Lower leg skin (tissue), 4 donors: ENCODE measurements at places on chromosomes 5 and 9.
A peak's percentile ranks its signal among the peaks of the same experiment; 100 is the strongest.

GRCh38 chr9:97772145-97772544, 75.0 kb upstream of the XPA start:
- no peak for DNase-seq

DNA sequence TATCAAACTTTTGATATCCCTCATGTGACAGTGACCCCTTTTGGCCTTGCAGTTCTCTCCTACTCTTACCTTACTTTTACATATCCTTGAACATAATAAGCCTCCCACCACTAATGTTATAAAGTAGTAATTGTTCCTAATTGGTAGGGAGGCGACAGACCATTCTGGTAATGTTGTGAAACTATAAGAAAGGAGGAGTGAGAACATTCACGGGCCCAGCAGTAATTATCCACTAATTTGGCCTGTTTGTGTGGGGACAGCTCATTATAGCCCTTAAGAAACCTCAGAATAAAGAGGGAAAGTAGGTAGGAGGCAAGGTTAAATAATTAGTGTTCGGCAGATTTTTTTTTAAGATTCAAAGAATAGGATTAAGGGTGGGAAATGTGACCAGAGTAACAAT, 1046.5 kb upstream of the ARRDC3 start:
- DNase-seq: no peak

GRCh38 chr5:168897387-168898122, 318.4 kb upstream of the PANK3 start:
- DNase-seq: no peak

GRCh38 chr5:162323466-162323865, 255.9 kb downstream of the GABRG2 start:
- no peak for DNase-seq

DNA sequence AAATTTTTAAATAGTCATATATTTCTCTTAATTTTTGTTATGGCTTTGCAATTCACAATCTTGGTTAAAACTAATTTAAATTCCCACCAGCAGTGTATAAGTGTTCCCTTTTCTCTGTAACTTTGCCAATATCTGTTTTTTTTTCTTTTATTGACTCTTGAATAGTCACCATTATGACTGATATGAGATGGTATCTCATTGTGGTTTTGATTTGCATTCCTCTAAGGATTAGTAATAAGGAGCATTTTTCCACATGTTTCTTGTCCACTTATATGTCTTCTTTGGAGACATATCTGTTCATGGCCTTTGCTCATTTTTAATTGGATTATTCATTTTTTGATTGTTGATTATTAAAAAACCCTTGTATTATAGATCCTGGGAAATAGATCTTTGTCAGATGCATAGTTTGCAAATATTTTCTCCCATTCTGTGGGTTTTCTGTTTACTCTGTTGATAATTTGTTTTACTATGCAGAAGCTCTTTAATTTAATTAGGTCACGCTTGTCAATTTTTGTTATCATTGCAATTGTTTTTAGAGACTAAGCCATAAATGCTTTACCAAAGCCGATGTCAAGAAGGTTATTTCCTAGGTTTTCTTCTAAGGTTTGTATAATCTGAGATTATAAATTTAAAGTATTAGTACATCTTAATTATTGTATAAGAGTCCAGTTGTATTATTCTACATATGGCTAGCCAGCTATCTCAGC, 610.9 kb downstream of the CHSY3 start:
- DNase-seq: no peak

- no peak for DNase-seq
These were observed 416.7 kb upstream of the TYRP1 start for GRCh38 chr9:12276505-12276904.

DNA sequence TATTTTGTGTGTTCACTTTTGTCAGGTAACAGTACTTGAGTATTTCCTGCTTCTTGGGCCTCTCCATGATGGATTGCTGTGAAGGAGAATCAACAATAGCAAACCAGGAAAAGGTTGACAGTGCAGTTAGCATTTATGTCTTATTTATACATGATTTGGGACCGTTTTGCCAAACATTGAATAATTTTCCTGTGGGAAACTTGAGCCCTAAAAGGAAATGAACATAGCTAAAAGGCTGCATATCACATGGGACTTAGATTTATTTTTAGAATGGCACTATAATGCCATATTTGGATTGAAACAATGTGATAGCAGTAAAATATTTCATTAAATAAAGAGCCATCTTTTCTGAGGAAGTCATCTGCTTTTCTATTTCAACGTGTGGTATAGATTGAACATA, 15.3 kb downstream of the GPR21 start:
- no peak for DNase-seq

DNA sequence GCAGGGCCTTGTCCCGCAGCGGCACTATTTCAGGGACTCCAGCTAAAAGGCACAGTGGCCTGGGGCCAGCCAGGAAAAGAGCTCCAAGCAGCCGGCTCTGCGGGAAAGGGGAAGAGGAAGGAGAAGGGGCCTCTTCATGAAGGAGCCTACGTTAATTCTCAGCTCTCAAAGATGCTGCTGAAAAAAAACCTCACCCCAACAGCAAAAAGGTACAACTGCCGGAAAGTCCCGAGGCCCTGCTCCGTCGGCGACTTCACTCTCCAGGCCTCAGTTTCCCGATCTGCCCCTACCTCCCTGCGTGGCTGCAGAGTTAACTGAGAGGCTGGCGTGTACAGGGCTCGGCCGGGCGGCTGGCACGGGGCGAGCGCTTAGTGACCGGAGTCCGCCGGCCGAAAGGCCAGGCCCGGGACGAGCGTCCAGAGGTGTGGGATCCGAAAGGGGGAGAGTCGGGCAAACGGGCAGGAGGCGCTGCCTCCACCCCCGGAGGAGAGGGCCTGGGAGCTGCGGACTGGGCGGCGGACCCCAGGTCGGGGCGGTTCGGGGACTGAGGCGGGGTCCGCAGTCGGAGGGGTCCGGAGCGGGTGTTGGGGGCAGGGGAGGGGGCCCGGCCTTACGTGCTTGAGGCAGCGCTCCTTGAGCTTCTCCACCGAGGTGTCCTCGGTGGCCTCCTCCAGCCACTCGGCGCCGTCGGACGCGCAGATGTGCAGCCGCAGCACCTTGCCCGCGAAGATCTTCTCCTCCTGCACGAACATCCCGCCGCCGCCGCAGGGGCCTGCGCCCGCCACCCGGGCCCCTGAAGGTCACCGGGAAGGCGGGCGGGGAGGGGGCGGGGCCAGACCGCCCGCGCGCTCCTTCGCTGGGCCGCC, 529 bp downstream of the UBAC1 start:
- no peak for DNase-seq

DNA sequence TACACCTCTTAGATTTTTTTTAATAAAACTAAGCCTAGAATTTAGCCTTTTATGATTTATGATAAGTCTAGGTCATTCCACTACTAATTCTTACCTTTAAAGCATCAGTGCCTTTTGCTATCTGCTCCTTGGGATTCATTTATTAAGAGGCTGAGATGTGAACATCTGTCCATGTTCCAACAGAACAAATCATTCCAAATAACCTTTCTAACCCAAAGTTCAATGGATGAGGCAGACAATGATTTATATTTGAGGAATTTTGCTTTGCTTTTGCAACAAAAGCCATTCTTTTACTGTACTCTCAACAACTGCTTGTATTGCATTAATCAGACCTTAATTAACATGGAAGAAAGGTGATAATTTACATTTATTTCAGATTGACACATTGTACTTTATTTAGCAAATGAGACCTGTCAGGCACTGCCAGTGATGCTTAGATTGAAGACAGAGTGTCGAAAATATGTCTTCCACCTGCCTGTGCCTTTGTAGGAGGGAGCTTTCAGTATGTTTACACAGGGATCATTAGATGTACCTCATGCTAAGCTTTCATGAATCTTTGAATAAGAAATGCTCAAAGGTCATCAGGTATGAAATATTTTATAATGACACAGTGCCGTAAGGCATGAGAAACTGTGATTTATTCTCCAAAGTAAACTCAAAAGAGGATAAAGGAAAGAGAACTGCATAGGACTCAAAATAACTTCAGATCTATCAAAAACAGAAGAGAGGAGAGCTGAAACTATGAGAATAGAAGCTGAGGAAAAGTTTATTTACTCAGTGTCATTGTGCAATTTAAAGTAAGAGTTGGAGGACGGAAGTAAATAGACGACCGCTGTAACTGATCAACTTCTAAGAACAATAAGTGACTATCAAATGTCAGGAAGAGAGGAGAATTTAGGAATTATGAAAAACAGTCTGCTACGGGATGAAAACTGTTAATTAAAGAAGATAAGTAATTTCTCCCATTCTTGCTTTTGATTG, 36.7 kb upstream of the IZUMO3 start:
- DNase-seq: no peak

DNA sequence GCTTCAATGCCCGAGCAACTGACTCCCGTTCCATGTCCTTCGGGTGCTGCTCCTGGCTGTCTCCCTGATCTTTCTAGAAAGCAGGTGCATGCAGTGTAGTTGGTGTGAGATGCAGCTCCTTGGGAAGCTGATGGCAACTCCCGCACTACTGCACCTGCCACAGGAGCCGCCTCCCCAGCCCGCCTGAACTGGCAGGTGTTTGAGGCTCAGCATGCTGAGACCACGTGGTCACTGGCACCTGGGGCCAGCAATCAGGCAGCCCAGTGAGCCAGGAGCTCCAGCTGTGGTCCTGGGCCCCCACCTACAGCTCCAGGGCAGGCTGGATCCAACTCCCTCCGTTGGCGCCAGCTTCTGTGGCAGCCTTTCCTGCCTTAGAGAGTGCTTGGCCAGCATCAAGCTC, 111.5 kb downstream of the ICE1 start:
- no peak for DNase-seq

DNA sequence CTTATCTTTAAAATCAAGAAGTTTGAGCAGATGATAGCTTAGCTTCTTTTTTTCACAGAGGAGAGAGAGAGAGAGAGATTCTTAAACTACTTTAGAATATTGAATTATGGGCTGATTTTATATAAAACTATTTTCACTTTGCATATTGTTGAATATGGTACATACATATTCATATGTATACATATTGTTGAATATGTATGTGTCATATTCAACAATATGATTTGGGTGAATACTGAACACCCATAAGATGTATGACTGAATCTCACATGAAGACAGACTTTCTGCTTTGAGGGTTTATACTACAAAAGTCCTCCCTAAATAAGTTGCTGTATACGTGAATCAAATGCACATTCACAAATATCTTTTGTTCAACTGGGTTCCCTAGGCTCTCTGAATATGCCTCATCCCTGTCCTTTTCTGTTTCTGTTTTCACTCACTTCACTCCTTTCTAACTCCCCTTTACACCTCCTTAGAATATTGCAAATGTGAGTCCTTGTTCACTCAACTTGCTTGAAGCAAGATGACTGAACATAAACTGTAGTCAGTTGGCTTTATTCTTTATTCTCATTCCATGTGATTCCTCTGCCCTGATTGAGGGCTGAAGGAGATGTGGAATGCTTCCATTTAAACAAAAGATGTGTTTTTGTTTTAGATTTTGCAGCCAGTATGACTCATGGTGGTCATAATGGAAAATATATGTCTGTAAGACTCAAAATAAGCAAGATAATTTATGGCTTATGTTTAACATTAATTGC, 225.4 kb upstream of the DAB2 start:
- DNase-seq: no peak

GRCh38 chr9:75188756-75189155, 100.4 kb downstream of the OSTF1 start:
- no peak for DNase-seq

DNA sequence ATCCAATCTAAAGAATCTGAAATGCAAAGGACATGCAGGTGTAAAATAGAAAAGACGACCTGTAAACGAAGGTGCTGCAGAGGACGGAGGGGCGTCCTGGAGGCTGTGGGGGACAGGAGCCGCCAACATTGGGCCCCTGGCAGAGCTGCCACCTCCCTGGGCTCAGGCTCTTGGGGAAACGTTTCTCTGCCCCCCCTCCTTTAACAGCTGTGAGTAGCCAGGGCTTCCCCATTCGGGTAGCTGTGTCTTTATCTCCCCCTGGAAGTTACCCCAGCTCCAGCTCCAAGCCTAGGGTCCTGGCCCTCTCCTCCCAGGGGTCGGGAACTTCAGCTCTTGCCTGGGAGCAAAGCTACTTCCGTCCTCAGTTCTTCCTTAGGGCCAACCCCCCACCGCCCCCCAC, 51.5 kb downstream of the PSD2 start:
- DNase-seq: no peak

- peak; percentile 82 for DNase-seq
These were observed 96.2 kb downstream of the RXRA start for GRCh38 chr9:134422301-134423090.
